ENCODE measurements at places on chromosomes 4 and X.

GRCh38 chrX:65997978-65998717 is 41.7 kb downstream of the VSIG4 start:
- no peak for DNase-seq

- DNase-seq = no peak
These were observed 1.5 kb downstream of the IL1RAPL2 start for GRCh38 chrX:104567506-104567905.

DNA sequence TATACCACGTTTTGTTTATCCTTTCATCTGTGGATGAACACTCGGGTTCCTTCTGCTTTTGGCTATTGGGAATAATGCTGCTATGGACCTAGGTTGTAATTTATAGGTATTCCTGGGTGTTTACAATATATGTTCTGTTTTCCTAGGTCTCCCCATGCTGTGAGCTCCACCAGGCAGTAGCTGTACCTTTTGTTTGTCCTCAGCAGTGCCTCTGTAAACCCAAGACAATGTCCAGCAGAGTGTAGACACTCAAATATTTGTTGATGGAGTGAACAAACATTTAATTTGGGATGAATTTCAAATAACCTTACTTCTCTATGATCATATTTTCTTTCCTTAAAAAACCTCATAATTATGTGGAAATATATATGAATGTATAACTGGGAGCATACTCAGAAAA is 259.5 kb upstream of the BOD1L1 start:
- DNase-seq = no peak

GRCh38 chrX:122626871-122627270 is 557.2 kb upstream of the GRIA3 start:
- no peak for DNase-seq

DNA sequence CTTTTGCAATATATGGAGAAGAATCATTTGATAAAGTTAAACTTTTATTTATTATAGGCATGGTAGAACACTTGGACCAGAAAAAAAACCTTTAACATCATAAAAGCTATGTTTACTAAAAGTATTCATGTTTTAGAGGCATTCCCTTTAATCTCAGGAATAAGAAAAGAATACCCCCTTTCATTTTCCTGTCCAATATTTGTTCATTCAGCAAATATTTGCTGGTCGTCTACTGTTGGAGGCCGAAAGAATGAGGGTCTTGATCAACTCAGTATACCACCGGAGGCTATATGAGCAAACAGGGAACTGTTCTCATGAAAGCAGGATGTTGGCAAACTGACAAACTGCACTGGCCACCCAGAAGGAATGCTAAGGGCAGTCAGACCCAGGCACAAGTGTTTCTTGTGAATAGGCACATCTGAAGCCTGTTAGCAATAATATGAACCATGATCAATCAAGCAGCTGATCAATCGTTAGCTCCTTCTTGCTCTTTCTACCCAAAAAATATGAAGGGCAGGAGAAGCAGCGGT is 480.8 kb upstream of the FAT1 start:
- DNase-seq = no peak

DNA sequence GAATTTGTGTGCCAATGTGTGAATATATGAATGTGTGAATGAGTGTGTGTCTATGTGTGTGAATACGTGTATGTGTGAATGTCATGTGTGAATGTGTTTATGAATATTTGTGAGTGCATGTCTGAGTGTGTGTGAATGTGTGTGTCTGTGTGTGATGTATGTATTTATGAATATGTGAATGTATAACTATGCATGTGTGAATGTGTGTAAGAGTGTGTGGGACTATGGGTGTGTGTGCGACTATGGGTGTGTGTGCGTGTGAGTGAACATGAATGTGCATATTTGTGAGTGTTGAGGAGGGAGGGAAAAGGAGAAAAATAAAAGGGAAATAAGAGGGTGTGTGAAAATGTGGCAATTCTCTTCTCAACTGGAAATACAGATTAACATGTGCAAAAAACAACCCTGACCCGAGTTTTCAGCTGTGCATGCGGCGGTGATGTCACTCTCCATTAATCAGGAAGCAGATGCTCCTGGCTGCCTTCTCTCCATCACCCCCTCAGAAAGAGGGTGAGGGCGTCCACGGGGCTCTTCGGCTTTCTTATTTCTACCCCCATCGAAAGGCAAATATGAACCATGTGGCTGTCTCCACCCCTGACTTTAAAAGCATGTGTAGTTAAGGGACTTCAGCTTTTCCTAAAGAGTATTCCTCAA is 219.8 kb downstream of the MAML3 start:
- DNase-seq = no peak

- no peak for DNase-seq
These were observed 214.8 kb downstream of the SLC4A4 start for GRCh38 chr4:71553605-71554004.

DNA sequence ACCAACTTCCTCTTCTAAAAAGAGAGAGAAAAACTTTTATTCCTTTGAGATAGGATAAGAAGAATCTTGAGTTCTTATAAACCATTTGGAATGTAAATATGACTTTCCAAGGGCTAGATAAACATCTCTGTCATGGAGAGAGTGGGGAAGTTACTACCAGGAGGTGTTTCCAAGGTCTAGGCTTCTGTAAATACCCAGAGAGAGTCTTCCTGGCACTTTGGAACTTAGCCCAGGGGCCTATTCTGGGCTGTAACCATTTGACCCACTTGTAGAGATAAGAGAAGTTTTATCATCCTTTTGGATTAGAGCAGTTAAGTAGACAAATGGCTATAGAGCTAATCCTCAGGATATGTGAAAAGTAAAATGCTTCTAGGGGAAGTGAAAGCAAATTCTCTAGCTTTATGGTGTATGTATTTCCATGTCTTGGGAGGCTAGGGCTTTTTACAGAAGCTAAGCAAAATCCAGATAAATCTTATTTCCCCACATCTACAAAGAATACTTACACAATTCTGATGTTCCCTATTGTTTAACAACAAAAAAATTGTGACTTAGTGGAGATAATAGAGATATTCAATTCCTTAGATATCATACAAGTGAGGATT is 51.1 kb downstream of the MCUB start:
- no peak for DNase-seq

GRCh38 chr4:177737387-177737940 is 295.2 kb upstream of the AGA start:
- no peak for DNase-seq

GRCh38 chrX:56588397-56589188 is 25.2 kb downstream of the UBQLN2 start:
- no peak for DNase-seq

GRCh38 chr4:81039351-81039972 is 9.0 kb downstream of the BMP3 start:
- no peak for DNase-seq

DNA sequence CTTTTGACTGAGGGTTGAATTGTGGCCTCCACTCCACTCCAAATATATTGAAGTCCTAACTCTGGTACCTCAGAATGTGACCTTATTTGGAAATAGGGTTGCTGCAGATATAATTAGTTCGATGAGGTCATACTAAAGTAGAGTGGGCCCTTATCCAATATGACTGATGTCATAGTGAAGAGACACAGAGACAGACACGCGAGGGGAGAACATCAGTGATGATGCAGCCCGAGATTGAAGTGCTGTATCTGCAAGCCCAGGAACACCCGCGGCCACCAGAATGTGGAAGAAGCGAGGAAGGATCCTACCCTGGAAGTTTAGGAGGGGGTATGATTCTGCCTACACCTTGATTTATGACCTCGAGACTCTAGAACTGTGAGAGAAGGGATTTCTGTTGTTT is 279.0 kb downstream of the ANKRD50 start:
- no peak for DNase-seq

DNA sequence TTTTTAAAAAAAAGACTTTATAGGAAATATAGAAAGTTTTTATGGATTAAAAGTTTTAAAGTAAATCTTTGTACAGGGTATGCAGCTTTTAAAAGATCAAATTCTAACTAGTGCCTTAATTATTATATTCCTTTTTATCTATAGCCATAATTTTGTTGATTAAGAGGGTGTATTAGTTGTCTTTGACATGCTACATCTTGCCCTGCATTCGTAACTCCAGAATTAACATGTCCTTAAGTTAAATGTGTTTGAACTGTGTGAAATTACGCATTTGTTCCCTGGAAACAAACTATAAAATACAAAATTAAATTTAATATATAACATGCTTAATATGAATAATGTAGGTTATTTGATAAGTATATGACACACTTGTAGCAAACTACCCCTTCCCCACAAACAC is 66.3 kb downstream of the PTPN13 start:
- no peak for DNase-seq

DNA sequence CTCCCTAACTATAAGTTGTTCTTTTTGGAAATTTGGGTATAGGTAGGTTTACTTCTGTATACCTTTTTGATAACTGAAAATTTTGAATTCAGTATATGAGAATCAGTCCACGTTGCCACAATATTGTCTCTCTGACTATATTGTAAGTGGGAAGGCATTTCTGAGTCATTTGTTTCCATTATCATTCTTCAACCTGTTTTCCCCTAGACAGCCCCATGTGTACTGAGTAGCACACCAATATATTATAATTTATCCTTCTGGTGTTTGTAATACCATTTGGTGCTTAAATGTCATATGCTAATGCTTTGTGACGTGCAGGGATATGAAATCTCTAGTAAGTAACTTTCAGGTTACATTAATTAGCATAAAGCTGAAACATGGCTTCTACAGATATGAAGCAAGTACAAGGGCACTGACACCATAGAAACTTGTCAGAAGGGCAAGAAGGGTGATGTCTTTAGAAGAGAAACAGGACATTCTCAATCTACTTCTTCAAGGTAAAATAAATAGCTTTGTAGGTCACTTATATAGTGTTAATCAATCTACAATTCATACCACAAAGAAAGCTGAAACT is 27.7 kb downstream of the PAK3 start:
- no peak for DNase-seq

GRCh38 chr4:145177511-145177905 is 2.9 kb downstream of the OTUD4 start:
- no peak for DNase-seq

DNA sequence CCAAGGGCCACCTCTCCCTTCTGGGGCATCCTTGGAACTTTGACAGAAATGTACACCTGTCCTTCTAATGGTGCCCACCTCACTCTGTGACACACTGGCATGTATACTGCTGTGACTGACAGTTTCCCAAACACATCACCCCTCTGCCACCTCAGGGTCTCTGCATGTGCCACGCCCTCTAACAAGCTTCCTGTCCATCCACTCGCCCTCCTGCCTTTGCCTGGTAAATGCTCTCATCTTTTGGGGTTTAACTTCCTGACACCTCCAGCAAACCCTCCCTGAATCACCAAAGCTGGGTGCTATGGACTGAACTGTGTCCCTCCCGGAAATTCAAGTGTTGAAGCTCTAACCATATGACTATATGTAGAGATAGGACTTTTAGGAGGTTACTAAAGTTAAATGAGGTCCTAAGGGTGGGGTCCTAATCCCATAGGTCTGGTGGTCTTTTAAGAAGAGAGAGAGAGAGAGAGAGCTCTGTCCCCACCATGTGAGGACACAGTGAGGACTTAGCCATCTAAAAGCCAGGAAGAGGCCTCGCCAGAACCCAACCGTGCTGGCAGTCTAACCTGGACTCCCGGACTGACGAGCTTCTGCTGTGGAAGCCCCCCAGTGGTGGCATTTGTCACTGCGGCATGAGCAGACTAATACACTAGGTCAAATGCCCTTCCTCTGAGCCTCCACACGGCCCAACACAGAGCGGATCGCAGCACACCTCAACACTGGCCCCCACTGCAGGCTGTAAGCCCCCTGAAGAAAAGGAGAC is 95.6 kb downstream of the AFAP1 start:
- DNase-seq = no peak

GRCh38 chr4:123994917-123995316 is 598.3 kb downstream of the SPRY1 start:
- no peak for DNase-seq

GRCh38 chrX:153561337-153561736 is 37.6 kb downstream of the CCNQ start:
- no peak for DNase-seq

DNA sequence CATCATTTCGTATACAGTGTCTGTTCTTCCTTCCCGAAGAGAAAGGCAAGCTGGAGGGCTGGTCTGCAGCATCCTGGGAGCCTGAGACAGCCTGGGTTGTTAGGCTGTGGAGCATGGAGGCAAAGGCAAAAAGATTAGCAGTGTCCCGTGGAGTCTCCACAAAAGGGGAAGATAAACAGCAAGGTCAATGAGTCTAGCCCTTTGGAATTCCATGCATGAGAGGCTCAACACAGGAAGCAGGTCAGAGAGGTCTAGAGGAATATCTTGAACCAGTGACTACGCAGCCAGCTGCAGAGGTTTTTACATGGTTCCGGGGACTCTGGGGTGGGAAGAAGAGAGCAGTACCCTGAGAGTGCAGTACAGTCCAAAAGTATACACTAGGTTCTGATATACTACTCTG is 12.2 kb upstream of the MCF2 start:
- no peak for DNase-seq

GRCh38 chrX:36434522-36434921 is 515.0 kb downstream of the CFAP47 start:
- DNase-seq = no peak

DNA sequence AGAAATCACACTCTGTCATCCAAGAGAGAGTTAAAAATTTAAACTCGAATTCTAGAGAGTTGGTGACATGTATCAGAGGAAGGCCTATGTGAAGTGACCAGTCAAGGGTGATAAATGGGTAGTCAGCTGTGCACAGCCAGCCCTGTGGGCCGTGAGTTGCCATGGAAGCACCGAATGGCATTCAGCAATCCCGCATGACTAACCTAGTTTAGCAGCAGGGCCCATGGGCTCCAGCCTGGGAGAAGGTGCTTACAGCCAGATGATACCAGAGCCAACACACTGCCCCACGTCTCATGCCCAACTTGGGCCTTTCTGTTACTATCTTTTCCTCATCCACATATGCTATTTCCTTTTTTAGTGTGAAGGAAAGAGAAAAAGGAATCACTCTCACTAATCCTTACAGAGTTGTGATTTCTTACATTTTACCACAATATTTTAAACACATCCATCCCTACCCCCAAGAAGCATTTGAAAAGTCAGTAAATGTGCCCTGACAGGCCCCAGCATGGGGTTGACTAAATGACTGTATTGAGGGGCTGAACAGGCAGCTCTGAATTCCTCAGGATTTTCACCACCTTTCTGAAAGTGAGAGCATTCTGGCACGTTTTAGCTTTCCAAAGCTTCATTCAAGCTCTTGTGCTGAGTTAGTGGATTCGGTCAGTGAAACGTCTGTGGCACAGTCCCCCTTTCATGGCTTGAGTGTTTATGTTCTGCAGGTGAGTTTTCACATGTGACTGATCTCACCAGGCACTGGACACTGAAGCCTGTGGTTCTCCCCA is 104.2 kb downstream of the AFF1 start:
- peak; percentile 61 for DNase-seq
